ENCODE measurements at places on chromosomes 4 and X.

GRCh38 chrX:33725535-33726210, 406.4 kb downstream of the FAM47A start:
- DNase-seq, result no peak

DNA sequence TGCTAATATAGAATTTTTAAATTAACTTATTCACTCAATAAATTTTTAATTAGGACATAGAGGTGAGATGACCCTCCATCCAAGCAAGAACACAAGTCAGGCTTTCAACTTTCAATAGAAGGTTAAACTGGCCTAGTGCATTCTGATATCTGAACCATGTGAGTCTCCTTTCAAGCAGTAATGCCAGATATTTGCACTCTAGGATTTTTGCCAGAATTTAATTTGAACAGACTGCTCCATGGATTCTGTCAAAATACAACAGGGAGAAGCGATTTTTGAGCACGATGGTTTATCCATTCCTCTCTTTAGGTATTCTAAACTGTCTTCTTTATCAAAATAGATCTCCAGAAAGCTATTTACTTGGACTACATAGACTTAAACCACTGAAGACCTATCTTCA, 72.0 kb upstream of the DCLK2 start:
- no peak for DNase-seq

DNA sequence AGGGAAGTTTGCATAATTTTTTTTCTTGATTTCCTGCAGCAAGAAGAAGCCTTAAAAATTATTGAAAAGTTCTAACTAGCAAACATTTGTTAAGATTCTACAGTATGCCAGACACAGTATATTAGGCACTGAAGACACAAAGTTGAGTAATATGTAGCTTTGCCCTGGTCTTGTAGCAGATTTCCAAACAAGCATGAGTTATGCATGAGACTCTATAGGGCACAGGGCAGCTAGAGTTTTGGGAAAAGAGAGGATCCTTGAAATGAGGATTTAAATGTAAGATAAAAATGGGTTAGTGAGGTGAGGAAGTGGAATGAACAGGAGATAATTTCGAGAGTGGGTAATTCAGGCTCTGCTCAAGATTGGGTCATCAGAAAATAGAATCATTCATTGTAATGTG, 8.6 kb upstream of the GPRIN3 start:
- DNase-seq, result no peak

DNA sequence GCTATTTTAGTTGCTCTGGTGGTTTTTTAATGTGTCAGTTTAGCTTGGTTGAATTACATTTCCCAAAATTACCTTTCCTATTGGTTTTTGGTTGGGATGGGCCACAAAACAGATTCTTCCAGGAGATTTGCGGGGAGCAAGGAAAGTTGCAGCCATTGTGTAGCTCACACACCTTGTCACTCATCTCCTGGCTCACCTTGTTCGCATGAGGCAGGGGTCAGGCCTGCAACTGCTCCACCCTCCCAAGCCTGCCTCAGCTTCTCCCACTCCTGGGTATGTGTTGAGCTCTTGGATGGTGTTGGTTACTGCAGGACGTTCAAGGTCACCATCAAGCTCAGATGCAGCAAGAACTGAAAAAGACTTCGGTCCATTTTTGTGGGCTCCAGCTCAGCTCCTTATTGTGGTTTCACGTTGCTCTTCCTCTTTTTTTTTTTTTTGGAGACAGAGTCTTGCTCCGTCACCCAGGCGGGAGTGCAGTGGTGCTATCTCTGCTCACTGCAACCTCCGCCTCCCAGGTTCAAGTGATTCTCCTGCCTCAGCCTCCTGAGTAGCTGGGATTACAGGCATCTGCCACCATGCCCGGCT, 95.6 kb upstream of the METTL14 start:
- DNase-seq, result no peak

- DNase-seq, result no peak
These were observed 203.8 kb upstream of the NRK start for GRCh38 chrX:105618393-105619101.

DNA sequence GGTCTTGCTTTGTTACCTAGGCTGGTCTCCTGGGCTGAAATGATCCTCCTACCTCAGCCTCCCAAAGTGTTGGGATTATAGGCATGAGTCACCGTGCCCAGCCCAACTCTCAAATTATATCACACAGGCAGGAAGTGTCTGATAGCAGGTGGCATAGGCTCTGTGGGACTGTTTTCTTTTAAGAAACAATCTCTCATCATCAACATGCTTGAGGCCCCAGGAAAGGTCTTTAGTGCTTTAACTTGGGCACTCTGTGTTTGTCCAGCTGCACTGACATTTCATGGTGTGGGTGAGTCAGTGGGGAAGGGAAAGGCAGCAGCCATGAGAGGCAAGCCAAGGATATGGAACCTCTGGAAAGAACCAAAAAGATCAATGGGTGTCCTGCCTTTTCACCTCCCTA, 88.1 kb upstream of the TSPAN5 start:
- no peak for DNase-seq

GRCh38 chr4:22625311-22625710, 67.4 kb upstream of the GBA3 start:
- DNase-seq, result no peak
